ENCODE measurements at places on chromosomes 16 and 17.

DNA sequence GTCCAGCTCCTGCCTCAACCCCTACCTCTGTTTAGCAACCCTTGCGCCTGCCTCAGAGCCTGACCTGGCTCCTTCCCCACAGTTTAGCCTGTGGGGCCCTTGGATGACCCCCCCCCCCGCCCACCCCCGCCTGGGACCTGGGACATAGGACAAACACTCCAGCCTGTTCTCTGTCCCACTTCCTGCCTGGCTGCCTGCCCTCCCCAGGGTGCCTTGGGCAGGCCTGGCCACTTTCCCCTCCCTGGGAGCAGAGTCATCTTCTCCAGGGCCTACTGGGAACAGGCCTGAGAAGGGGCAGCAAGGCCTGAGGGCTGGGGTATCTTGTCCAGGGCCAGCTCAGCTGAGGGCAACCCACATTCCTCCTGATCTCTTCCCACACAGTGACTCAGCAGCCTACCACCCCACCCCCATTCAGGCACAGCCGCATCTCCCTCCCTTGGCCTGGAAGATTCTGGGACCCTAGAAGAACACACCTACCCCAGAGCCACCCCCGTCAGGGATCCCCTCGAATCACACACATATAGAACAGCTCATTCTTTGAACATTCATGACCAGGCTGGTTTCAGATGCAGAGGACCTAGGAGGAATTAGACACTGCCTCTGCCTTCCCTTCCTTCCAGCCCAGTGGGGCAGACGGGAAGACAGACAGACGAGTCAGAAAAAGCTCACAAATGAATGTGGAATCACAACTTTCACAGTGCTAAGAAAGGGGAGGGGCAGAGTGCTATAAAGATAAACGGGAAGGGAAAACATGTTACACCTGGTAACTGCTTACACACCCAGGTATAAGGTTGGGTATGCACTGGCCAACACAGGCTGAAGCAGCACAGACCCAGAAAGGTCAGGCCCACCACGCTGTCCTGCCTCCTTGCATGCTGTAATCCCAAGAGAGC is 6.0 kb downstream of the FHOD1 start:
- no peak for DNase-seq

GRCh38 chr17:4941319-4941610 is 1.2 kb downstream of the RNF167 start:
- no peak for DNase-seq

GRCh38 chr17:6471531-6472465 is 27.5 kb downstream of the PIMREG start:
- DNase-seq = no peak

- no peak for DNase-seq
These were observed 62.5 kb downstream of the EMP2 start for GRCh38 chr16:10517868-10518267.

DNA sequence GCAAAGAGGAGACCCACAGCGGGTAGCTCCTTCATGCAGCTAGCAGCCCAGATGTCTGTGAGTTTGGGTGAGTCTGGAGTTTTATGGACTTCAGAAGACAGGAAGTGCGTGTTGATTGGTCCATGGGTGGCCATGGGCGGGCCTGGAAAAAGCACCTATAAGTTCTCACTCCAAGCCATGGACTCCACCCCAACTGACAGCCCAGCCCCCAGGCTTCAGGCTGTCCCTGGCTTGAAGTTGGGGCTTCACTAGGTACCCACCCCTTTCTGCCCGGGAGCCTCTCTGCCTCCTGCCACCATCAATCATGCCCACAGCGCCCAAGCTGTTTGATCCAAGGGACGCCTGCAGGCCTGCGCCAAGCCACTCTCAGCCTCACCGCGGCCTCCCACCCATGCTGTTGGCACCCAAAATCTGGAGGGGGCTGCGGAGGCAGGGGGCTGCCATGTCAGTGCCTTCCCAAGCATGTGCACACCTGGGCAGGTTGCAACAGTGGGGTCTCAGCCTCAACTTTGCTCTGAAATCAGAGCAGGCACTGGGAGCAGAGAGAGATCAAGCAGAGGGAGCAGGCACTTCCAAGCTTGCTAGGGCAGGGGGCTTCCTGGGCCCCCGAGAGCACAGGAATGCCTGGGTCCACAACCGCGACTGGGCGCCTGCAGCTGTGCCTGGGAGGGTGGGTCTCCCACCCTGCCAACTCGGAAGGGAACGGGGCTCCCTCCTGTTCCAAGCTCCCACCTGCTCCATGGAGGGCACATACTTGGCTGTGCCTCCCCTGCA is 1503.7 kb downstream of the CDH11 start:
- no peak for DNase-seq

DNA sequence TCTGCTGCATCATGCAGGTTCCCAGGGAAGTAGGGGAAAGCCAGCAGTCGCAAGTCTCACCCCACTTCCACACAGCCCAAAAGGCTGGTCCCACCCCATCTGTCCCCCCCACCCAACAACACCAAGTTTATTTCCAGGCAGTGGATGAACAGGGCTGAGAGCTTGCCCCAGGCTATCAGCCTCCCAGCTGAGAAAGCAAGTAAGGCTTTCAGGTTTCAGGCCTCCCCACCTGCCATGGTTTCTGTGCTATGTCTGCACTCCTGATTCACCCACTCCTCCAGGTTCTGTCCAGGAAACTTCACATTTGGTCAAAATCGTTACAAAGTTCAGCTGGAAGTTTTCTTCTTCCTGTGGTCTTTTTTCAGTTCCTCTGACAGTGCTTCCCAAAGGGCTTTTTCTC is 97.5 kb upstream of the HS3ST3A1 start:
- DNase-seq = no peak

- DNase-seq = no peak
These were observed 14.8 kb downstream of the RAI1 start for GRCh38 chr17:17696085-17696484.

GRCh38 chr16:76800196-76800595 is 390.8 kb upstream of the MON1B start:
- no peak for DNase-seq

DNA sequence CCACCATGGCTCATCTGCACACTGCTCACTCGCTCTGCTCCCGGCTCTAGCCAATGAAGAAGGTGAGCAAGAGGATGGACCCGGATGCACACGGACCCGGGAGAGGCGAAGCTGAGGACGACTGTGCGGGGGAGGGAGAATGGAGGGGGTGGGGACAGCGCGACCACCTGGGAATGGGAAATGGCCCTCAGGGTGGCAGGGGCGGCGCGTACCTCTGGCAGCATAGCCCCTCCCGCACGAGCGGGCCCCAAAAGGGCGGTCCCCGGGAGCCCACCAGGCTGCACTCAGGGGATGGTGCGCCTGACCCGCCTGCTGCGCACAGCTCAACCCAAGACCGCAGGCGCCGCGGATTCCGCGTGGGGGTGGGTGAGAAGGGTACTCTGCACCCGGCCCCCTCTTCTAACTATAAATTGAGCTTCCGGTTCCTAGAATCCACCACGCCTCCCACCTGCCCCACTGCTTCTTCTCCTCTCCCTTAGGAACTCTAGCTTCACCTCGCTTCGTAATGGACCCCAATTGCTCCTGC is 6.1 kb downstream of the MT1H start:
- DNase-seq = no peak

DNA sequence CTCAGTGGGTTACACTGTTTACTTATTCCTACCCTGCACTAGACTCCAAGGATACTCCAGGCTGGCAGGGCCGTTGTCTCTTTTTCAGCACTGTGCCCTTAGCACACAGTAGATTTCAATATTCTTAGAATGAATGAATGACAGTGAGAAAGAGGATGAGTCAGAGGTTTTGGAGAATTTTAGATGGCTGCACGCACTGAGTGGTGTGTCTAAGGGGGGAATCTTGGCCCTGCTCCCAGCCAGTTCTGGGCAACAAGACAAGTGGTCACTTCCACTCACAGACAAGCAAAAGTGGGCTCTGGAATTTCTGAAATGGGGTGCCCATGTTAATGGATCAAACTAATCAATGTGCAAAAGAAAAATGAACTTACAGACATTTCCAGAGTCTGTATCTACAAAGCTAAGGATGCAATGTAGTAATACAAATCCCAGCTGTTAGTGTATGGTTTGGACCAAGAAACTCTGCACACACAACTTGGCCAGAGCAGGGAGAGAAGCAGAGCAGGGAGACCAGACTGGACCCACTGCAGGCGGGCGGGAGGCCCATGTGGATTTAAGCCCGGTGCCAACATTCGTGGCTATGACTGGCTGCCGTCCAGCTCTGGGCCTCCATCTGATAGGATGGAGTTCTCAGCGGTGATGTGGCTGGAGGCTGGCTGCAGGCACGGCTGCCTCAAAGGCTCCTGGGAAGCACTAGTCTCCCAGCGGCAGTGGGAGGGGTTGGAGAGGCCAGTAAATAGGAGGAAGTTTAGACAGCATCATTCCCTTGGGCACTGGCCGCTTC is 95.6 kb upstream of the CDYL2 start:
- DNase-seq = no peak

DNA sequence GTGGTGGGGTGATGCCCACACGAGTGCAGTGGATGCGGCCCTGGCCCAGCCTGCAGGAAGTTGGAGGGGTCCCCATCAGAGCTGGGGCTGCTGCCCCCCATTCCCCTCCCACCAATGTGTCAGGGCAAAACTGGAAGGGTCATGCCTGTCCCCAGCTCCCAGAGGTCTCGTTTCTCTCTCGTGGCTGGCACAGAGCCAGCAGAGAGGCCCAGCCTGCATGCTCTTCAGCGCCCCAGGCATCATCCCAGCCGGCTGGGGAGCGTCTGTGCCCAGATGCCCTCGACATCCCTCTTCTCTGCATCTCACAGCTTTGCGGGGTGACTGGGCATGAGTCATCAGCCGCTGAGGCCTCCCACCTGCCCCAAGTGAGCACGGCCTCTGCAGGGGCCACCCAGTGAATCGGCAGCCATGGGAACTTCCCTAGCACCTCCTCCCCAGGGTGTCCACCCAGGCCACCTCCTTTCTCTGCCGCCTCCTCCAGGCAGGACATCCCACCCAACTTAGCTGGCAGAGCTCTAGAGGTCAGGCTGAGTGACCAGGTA is 9.8 kb upstream of the CSNK1D start:
- no peak for DNase-seq

- peak; percentile 63 for DNase-seq
These were observed at the start of gene RRAD for GRCh38 chr16:66925322-66925840. Gene RRAD (minus strand): TSS chr16:66925535. CDS start chr16:66925179, 356 bp downstream.

DNA sequence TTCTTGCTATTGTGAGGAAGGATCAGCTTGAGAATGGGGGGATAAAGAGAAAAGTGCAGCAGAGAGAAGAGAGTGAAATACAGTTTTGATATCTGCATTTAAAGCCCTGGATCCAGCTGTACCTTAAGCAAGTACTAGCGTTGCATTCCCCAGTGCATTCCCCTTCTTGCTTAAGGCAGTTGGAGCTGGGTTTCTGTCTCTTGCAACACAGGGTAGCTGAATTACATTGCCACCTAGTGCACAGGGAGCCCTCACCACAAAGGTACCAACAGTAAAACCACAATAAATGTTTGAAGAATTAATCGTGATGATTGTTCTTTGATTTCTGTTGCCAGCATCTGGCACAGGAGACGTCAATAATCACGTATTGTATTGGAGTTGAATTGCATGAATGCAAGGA is 588.7 kb downstream of the RBFOX1 start:
- no peak for DNase-seq

DNA sequence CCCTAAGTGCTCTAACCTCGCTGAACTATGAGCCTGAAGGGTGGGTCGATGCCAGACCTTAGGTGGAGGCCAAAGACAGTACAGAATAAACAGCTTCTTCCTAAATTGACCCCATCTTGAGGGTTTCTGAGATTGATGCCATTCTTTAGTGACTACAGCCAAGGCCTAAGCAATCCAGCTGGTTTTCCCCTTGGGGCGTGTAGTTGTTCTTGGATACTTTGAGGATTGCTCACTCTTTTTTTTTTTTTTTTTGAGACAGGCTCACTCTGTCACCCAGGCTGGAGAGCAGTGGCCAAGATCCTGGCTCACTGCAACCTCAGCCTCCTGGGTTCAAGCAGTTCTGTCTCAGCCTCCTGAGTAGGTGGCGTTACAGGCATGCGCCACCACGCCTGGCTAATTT is 2.0 kb downstream of the OVCA2 start:
- DNase-seq = no peak

- DNase-seq = no peak
These were observed 47.7 kb upstream of the ZNF750 start for GRCh38 chr17:82887255-82888164.

GRCh38 chr17:7114875-7115614 is 423 bp upstream of the ASGR2 start:
- DNase-seq = no peak

DNA sequence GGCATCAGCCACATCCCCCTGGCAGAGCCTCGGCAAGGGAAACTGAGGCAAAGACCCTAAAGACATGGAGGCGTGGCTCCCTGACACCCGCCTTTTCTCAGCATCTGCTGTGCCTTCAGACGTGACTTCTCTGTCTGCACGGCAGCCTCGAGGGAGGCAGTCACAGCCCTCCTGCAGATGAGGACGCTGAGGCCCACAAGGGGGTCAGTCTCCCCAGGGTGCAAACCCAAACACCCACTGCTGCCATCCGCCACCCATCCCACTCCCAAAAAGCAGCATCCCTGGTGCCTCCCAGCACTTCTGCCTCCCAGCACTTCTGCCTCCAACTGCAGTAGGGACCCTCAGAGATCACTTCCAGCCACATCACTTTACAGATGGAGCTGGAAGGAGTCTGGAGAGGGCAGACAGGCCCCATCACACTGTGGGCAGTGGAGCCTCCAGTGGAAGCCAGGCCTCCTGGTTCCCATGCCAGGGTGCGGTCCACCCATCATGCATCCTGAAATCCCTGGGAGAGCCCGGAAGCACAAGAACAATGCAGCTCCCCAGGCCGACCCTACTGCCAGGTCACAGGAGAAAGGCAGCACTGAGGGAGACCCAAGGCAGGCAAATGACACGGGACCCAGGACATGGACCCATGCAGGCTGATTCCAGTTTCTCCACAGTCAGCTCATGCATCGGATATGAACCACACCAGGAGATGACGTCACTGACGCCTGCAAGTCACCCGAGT is 23.8 kb downstream of the KDM8 start:
- no peak for DNase-seq

DNA sequence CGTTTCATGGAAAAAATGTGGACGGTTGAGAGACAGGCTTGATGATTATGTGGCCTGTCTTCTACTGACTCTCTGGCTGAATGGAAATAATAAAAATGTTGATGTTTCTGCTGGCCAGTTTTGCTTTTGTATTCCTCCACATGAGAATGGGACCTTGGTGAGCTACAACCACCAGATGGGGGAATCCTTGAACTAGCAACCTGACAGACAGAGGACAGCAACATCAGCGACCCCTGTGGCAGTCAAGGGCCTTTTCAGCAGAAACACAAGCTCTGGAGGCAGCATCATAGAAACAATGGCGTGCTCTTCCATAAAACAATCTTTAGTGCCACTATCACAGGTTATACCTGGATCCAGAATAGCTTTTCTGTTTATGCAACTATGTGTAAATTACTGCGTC is 84.0 kb upstream of the ATP2A3 start:
- DNase-seq = no peak

DNA sequence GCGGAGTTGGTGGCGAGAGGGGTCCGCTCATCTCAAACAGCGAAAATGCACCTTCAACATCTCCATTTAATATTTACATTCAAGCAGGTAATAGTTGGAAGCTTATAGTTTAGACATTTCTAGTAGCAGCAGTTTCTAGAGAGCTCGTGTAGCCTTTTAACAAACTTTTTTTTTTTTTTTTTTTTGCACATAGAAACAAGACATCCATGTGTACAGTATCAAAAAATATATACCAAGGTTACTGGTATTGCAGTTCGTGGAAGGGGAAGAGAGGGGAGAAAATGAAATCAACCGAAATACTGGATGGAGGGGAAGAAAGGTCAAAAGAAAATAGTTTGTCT is 6.2 kb downstream of the CBX4 start:
- no peak for DNase-seq

GRCh38 chr17:58330538-58330996 is 2.0 kb upstream of the TSPOAP1 start:
- DNase-seq = no peak

Measured in GM13976 (cell line).